Skeletal muscle cell (primary cell): ENCODE measurements at places on chromosomes 7 and 10.

DNA sequence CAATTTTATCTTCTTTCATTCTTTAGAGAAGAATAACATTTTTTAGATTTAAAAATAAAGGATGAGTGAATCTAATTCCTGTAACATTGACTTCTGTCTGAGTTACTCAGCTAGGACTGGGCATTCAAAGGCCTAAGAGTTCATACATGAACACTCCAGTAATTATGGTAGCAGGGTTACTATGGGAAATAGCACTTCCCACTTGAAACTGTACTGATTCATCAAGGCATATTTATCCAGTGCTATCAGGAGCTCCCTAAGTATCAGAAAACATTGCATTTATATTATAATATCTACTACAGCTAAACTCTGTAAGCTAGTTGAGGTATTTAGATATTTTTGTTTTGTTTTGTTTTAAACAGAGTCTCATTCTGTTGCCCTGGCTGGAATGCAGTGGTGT, 41.8 kb downstream of the NDUFB2 start:
- DNase-seq, result no peak

- DNase-seq, result no peak
Observed at GRCh38 chr10:52853704-52854103, 81.1 kb upstream of the MBL2 start.

DNA sequence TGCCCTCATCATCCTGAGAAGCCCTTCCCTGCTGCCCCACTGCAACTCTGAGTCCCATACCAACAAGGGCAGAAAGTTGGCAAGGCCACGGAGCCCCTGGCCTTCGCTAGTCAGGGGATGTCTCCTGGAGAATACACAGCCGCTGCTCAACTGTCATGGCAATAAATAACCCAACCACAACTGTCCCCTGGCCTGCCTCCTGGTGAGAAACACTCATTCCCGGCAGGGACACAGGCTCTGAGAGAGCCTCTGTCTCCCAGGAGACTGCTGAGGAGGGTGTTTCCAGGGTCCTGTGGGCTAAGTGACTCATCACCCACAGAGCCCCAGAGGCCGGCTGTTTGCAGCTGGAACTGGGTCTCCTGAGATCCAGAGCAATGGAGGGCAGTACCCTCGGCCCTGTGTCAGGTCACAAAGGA, 354.1 kb downstream of the TNS3 start:
- DNase-seq, result peak; percentile 39

DNA sequence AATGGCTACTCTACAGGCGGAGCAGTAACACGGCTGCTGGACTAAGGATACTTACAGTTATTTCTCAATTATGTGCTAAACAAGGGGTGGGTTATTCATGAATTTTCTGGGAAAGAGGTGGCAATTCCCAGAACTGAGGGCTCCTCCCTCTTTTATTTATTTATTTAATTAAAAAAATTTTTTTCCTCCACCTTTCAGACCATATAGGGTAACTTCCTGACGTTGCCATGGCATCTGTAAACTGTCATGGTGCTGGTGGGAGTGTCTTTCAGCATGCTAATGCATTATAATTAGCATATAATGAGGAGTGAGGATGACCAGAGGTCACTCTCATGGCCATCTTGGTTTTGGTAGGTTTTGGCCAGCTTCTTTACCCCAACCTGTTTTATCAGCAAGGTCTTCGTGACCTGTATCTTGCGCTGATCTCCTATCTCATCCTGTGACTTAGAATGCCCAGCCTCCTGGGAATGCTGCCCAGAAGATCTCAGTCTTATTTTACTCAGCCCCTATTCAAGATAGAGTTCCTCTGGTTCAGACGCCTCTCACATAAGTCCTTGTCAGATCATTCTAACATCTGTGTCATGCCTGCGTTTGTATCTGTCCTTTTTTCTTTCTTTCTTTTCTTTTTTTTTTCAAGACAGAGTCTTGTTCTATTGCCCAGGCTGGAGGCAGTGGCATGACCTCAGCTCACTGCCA, 15.9 kb upstream of the STOX1 start:
- no peak for DNase-seq

GRCh38 chr7:85341121-85341520, 154.3 kb upstream of the SEMA3D start:
- peak; percentile 10 for DNase-seq
